Upper lobe of right lung (tissue), 1 donor: ENCODE measurements at places on chromosomes 3 and 15.

DNA sequence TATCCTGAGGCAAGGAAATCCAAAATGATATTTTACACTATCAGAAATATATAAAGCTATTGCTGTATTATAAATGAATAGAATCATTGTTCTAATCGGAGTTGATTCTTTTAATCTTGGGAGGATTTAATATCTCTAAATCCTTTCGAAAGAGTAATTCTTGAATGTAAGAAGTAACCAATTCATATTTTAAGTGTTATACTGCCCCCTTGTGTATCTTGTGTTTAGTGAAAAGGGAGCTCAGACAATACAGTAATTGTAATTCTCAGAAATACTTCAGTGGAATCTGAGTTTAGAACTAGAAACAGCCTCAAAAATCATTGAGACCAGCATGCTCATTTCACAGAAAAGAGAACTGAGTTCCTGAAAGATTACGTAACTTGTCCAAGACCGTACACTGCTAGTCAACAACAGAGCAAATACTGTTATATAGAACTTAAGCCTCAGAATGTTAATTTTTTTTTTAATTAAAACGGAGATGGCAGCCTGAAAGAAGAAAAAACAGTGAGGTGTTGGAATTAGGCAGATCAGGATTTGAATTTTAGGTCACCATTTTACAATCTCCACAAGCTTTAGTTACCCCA, 42.9 kb downstream of the PLCH1 start:
- DNase-seq = no peak

GRCh38 chr15:50192926-50193620, 11.1 kb downstream of the SLC27A2 start:
- DNase-seq = no peak

- DNase-seq = no peak
These were observed 75.6 kb downstream of the UBP1 start for GRCh38 chr3:33364531-33365128.

GRCh38 chr15:91426412-91426811, 326.4 kb downstream of the SV2B start:
- DNase-seq = no peak

DNA sequence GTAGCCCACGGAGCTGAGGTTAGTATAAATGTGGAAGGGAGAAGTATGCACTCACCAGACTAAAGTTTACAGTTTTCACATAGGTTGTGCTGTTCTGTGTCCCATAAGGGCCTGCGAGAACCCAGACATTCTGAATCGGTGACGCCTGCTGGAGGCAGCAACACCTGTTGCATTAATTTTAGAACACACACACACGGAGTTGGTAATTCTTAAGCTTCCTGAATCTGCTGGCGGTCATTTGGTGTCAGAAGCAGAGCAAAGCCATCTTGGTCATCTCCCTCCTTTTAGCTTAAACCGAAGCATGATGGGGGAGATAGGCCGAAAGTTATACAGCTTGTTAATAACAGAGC, 41.1 kb upstream of the AP3B2 start:
- no peak for DNase-seq

- DNase-seq = no peak
These were observed 30.3 kb upstream of the HHATL start for GRCh38 chr3:42732829-42733459.

DNA sequence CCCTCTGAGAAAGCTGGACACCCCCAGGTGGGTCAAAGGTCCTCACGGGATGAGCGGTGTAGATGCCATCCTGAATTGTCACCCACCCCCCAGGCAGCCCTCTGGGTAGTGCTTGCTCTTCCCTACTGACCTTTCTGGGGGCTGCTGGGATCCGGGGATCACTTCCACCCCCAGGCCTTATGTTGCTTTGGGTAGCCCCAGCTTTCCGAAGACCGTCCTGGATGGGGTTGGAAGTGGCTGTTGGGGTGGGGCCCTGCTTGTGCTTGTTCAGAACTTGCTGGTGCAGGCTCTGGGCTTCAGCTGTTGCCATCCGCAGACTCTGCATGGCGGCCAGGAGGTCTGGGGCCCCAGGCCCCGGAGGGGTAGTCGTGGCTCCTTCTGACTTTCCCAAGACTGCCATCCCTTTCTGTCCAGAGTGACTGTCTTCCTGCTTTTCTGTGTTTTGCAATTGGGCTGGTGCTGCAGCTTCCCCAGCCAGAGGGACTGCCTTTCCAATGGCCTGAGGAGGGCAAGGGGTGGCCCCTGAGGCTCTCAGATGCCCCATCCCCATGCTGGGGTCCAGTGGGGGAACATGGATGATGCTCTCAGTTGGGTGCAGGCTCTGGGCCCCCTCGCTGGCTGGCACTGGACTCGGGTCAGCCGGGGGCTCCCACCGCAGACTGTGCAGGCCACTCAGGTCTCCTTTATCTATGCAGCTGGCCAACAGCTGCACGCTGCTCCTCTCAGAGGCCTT, 6.3 kb downstream of the XIRP1 start:
- DNase-seq = no peak

DNA sequence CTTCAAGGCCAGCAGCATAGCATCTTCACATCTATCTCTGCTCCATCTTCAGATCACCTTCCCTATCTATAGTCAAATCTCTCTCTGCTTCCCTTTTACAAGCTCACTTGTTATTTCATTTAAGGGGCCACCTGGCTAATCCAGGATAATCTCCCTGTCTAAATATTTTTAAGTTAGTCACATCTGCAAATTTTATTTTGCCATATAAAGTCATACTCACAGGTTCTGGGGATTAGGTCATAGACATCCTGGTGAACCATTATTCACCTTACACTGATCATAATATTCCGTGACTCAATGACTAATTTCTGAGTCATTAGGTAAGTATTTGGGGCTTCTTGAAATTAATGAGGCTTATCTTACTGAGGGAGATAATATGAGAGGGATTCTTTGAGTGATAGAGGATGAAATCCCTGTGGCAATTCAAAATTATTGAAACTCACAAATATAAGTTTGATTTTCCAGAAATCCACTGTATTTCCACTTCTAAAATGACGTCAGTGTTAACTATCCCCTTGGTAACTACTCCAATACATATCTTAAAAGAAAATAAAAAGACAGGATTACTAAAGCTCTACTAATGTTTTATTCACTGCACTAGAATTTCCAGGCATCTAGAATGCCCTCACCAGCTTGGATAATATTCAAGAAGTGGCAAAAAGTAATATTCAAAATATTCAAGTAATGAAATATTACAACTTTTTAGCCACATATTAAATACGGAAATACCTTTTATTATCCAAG, 93.7 kb upstream of the RBMS3 start:
- no peak for DNase-seq

DNA sequence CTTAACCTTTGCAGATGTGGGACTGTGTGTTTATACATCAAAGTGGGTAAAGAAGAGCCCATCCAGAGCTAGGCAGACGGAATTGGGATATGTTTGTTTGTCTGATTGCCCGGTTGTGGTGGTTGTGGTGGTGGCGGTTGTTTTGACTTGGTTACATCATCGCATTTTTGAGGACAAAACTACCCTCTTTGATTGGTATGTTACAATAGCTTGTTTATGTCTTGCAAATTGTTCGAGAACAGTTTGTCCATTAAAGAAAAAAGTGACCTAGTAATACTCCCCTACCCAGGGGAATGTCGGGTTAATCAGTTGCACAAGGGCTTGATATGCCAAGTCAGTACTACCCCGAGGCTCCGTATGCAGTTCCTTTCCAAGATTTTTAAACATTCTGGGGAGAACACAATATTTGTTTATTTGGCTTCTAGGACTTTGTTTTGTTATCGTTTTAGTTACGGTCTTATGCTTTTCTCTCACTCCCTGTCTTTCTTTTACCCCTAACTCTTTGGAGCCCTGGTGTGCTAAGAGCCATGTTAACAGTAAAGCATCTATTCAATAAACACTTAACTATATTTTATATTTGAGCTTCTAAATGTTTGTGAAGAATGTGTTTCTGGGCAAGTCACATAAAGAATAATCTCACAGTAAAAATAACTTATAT, 315.4 kb downstream of the LPP start:
- no peak for DNase-seq

DNA sequence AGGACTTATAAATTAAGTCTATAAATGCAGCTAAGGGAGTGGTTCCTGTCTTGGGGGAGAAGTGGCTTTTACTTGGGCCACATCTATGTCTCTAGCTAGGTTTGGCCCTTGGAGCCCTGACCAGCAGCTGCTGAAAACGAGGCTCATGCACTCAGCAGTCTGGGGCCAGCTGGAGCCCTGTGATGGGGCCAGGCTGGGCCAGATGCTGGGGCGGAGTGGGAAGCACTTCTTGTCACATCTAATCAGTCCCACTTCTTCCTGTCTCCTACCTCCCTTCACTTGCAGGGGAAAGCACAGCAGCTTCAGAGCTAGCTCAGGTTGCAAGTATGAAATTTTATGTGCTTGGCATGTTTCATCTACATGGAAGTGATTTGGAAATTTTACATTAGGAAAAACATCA, 209.9 kb upstream of the ROPN1 start:
- DNase-seq = no peak

DNA sequence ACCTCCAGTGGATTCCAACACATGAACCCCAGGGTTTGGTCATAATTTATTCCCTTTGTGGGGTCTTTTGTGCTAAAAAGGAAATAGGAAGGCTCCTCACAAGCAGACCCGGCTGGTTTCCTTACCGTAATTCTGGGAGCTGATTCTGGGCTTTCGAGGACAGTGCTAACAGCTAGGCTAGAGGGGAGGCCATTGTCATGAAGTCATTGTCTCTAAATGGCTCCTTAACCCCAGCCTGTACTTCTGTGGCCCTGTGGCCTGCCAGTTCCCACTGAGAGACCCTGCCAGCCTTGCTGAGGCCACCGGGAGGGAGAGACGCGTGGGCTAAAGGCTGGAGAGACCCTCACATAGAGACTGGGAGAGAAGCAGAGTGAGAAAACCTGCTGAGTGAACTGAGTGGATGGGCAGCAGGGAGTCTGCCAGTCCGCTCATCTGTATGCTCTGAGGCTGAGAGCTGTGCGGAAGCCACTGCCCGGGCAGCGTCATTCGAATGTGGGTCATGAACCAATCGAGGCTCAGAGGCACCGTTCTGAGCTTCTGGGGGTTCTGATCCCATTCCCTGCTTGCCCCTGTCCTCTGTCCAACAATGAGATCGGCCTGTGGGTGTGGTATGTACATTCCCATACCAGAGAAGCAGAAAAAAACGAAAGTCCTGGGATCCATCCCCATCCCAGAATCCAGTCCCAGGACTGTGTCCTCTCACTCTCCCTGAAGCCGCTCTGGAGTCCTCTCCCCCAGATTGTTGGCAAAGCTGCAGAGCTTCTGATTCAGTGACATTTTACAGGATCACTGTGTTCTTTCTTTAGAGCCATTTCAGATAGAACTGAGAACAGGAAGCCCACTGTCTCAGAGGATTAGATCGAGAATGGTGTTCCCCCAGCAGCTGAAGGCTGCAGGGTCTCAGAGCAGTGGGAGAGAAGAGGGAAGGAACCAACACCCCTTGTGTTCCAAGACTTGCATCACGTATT, 21.3 kb upstream of the DGKG start:
- DNase-seq = no peak

- no peak for DNase-seq
These were observed 49.2 kb downstream of the SPATA12 start for GRCh38 chr3:57109437-57110199.

- DNase-seq = no peak
These were observed 70.4 kb upstream of the C15orf39 start for GRCh38 chr15:75131269-75131643.

DNA sequence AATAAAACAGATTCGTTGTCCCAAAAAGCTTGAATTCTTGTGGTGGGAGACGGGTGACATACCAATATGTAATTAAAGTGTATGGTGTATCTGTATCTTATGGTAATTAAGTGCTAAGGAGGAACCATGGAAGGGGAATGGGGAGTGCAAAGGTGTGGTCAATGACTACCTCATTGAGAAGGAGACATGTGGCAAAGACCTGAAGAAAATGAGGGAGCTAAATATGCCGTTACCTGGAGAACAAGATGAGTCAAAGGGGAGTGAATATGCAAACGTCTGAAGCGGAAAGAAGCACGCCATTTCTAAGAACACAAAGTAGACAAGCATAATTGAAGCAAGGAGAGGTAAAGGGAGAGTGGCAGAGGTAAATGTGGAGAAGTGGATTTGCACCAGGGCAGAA, 115.7 kb downstream of the SI start:
- DNase-seq = no peak

DNA sequence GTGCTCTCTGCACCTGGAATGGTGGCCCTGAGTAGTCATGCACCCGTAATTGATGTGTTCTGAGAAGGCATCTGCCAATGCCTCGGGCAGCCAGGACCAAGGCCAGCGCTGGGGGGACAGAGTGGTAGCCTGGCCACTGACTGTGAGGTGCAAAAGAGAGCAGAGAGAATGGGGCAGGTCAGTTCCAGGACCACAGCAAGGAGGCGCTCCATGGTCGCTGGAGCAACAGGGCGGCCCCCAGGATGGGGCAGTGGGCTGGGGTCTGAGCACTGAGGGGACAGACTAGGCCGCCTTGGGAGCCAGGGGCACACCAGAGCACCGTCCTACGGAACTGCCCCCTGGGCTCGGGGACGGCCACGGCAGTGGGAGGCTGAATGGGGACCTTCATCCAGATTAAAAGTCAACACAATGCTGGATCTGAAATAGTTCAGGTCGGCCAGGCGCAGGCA, 48.3 kb upstream of the IQSEC1 start:
- DNase-seq = no peak
